ENCODE measurements at places on chromosomes 3 and 15.

- DNase-seq, result no peak
These were observed 214.8 kb downstream of the ZMAT3 start for GRCh38 chr3:178856804-178857203.

- no peak for DNase-seq
These were observed 493.4 kb upstream of the TGFBR2 start for GRCh38 chr3:30112902-30113484.

- peak; percentile 73 for DNase-seq
These were observed 9.1 kb upstream of the LEKR1 start for GRCh38 chr3:156816794-156817645.

DNA sequence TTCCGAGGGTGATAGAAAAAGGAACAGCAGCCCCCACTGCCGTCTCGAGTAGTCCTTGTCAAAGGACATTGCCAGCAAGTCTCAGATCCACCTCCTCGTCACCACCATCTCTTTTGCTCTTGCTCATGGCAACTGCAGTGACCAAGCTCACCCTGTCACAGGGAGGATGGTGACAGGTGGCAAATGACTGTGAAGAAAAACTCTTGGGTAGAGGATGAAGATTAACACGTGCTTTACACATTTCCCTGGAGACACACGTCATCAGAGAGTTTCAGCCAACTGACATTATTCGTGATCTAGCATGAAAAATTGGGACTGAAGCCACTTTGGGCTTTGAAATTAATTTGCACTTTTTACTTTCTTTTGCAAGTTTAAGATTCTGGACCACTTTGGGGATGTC lies 174.3 kb downstream of the EBLN2 start:
- no peak for DNase-seq

DNA sequence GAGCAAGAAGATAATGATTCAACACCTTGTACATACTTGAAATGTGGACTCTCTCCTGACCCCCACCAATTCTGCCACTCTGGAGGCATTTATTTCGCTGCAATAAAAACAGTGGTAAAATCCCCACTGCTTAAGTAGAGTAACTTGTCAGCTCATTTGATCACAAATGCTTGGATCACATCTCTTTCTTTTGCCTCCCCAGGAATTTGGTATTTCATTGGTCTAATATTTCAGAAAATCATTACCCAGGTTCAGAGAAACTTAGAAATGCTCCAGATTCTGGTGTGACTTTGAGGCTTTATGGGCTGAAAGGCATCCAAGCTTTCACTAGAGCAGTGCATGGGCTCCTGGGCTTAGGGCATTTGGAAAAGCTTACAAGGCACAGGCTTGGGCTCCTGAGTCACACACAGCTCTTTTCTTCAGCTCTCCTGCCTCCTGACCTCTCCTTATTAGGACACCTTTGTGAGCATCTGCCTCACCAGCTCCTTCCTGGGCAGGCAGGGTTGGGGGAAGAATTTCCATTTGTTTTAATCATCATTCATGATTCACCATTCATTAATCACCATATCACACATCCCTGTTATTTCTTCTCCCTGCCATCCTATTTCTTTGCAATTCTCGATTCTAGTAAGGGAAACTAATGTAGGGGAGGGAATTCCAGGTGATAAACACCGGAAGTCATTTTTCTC lies 22.5 kb downstream of the CDCP1 start:
- DNase-seq, result no peak

GRCh38 chr3:157920822-157921700 lies 185.2 kb downstream of the SHOX2 start:
- no peak for DNase-seq

- DNase-seq, result no peak
These were observed 921 bp downstream of the LMLN start for GRCh38 chr3:197960694-197961581.

DNA sequence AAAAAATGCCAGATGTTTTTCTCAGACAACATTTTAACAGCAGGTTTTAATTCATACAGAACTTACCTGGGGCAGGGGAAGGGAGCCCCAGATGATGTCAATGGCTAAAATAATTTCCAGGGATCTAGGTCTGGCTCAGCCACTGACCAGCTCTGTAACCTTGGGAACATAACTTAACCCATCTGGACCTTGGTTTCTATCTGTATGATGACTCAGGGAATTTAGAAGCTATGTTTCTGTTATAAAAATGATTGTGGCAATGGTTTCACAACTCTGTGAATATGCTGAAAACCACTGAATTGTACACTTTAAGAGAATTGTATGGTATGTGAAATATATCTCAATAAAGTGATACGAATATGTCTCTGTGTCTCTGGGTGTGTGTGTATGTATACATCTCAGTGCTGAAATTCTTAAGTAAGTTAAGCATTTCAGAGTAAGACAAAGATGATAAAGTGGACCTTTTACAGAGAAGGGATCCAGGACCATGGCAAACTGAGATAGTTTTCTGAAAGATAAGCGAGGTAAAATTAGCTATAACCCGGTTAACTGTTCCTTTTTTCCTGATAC lies 2.9 kb downstream of the SH3GL3 start:
- DNase-seq, result no peak

- DNase-seq, result no peak
These were observed 510.3 kb downstream of the EPHA3 start for GRCh38 chr3:89617706-89618105.

GRCh38 chr3:18494251-18494650 lies 69.1 kb upstream of the SATB1 start:
- DNase-seq, result no peak

GRCh38 chr3:138440121-138440521 lies 5.7 kb downstream of the ESYT3 start:
- DNase-seq, result no peak
